Natural killer cell (primary cell): ENCODE measurements at places on chromosomes 12 and 14.

DNA sequence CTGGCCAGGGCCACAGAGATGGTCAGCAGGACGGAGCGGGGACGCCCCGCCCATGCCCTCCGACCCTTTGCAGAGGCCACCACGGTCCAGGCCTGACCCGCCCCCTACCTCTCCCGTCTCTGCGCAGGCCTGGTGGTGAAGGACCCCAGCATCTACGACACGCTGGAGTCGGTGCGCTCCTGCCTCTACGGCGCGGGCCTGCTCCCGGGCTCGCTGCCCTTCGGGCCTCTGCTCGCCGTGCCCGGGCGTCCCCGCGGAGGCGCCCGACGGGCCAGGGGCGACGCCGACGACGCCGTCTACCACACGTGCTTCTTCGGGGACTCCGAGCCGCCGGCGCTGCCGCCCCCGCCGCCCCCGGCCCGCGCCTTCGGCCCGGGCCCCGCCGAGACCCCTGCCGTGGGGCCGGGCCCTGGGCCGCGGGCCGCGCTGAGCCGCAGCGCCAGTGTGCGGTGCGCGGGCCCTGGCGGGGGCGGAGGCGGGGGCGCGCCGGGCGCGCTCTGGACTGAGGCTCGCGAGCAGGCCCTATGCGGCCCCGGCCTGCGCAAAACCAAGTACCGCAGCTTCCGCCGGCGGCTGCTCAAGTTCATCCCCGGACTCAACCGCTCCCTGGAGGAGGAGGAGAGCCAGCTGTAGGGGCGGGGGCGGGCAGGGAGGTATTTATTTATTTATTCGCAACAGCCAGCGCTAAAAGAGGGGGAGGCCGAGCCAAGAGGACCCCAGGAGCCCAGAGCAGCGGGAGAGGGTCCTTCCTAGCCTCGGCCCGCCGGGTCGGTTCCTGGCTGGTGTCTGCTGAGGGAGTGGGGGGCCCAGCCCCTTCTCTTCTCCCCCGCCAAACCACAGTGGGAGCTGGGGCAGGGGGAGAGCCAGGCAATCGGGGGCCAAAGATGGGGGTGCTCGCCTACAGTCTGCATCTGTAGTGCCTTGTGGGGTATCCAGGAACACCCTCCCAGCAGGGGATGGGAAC is 8.1 kb downstream of the TAMALIN start:
- H3K4me1 ChIP-seq = no peaks in the 10 kb centered on the region
- DNase-seq = no peak
- no peaks in the 10 kb centered on the region for H3K27me3 ChIP-seq
- no peak overlapping the region for H3K4me3 ChIP-seq

- no peak overlapping the region for H3K27ac ChIP-seq
- H3K4me3 ChIP-seq = no peak overlapping the region
- H3K27me3 ChIP-seq = no peaks in the 10 kb centered on the region
- H3K4me1 ChIP-seq = no peaks in the 10 kb centered on the region
- no peak for DNase-seq
Measured at GRCh38 chr12:118035190-118036041, 18.9 kb downstream of the RFC5 start.

DNA sequence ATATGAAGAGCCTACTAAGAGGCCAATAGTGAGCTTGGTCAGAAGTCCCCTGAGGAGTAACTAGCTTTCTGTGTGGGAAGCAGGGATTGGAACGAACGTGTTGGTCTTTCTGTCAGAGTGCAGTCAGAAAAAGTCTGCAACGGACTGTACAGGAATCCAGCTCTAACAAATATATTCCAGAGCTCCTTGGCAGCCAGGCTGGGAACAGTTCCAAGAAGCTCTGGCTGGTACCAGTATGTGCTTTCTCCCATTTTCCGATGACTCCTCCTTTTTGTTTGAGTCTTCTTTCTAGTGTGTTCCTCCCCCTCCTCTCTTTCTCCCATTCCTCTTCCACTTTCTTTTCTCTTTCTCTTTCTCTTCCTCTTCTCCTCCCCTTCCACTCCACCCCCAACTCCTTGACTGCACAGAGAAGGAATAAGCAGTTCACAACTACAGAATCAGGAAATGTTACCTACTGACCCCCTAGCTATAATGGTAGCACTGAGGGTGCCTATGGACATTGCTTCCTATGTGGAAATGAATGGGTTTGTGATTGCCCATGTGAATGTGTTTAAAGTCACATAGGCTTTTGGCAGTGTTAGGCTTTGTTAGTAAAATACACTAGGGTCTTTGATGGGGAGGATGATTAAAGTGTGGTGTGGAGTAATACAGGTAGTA is 59.9 kb downstream of the TTLL5 start:
- H3K4me1 ChIP-seq = no peaks in the 10 kb centered on the region
- no peak for DNase-seq
- no peaks in the 10 kb centered on the region for H3K27me3 ChIP-seq
- H3K36me3 ChIP-seq = peaks cover 22% of the 10 kb centered on the region
- no peak overlapping the region for H3K27ac ChIP-seq

DNA sequence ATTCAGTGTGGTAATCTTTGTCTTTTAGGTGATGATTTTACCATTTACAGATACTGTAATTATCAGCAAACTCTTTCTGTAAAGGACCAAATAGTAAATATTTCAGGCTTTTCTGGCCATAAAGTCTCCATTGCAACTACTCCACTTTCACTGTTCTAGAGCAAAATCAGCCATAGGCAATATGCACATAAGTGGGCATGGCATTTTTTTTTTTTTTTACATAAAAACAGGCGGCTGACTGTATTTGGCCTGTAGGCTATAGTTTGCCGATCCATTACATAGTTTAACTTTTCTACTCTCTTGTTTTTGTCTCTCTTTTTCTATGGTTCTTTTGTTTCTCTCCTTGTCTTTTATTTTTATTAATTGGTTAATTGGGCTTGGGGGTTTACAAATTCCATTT is 39.4 kb downstream of the RPH3A start:
- no peak overlapping the region for H3K4me3 ChIP-seq
- DNase-seq = no peak
- no peak overlapping the region for H3K27ac ChIP-seq
- no peaks in the 10 kb centered on the region for H3K36me3 ChIP-seq
- H3K27me3 ChIP-seq = peaks cover 4% of the 10 kb centered on the region

DNA sequence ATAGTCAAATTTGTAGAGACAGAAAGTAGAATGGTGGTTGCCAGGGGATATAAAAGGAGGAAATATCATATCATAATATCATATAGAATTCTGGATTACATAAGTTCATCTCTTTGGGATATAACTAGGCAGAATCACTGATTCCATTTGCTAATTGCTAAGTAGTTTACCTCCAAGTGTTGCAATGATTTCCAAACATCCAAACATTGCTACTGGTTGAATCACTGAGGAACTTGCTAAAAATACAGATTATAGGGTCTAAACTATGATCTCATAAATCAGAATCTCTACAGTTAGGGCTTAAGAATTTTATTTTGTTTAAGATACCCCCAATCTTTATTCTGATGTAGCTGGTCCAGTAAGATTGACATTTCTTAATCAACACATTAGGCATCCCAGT is 16.1 kb upstream of the TAS2R42 start:
- DNase-seq = no peak
- no peak overlapping the region for H3K27ac ChIP-seq
- no peaks in the 10 kb centered on the region for H3K4me1 ChIP-seq

DNA sequence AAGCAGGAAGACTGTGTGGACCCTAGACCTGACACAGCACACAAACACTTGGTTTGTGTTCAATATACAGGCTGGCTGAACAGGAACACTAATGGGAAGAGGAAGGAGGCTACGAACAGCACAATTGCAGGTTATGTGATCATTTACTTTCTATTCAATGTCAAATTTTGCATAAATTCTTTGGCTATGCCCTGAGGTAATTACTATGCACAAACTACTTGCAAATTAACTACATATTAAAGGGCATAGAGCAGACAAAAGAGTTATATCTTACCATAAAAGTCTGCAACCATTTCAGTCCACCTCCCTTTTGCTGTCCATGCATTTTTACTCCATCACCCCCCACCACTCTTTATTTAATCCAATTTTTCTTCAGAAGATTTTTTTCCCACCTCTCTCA is 291.2 kb upstream of the TMTC1 start:
- no peak for DNase-seq
- no peak overlapping the region for H3K27ac ChIP-seq
- no peaks in the 10 kb centered on the region for H3K27me3 ChIP-seq
- no peaks in the 10 kb centered on the region for H3K36me3 ChIP-seq

DNA sequence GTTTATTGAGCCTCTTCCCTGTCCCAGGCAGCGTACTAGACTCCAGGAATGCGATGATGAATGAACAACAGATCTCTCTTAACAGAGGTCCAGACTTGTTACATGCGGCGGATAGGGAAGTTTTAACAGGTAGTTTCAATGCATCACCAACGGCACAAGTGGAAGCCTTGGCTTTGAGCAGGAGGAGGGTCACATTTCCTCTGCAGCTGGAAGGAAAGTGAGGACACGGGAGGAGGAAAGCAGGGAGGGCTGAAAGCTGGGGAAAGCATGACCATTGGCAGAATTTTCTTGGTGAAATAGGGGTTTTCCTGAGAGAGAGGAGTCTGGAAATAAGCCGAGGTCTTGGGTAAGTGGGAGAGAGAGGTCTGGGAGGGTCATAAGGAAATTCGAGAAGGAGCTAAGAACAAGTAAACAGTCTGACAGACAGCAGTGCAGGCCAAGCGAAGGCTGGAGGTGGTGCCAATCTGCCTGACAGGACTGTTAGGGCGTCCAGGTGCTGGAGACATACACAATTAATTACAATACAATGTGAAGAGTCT is 15.4 kb downstream of the BHLHE41 start:
- no peak overlapping the region for H3K27ac ChIP-seq
